ENCODE measurements at places on chromosomes 5 and 9.

GRCh38 chr5:43601454-43602260, 1.3 kb upstream of the NNT start:
- DNase-seq, result no peak

GRCh38 chr5:154384480-154385235, 61.1 kb upstream of the SAP30L start:
- no peak for DNase-seq

GRCh38 chr5:143980506-143980905, 168.5 kb downstream of the HMHB1 start:
- DNase-seq, result no peak

GRCh38 chr9:134943836-134944235, 26.1 kb upstream of the FCN1 start:
- DNase-seq, result no peak

GRCh38 chr5:104702212-104702611, 1139.6 kb upstream of the NUDT12 start:
- no peak for DNase-seq

GRCh38 chr5:179128041-179128365, 67.8 kb downstream of the ZNF354C start:
- DNase-seq, result no peak
